Calu3 (cell line): ENCODE measurements at places on chromosomes 3 and 15. TPM values are rescaled to one million over a fixed set of nuclear protein-coding genes. Genes with fewer than 3 reads are reported as not detected.

KCNAB1 gene
- total RNA-seq = 0.51 and 1.6 TPM in 2 replicates

PRSS50 gene
- total RNA-seq = not detected in 2 replicates

COPS2 gene
- total RNA-seq = 73.7 and 80.9 TPM in 2 replicates

EFCAB12 gene
- 0.42 and 0.54 TPM in 2 replicates for total RNA-seq

PIGZ gene
- 6.7 TPM in 2 replicates for total RNA-seq

FBXL2 gene
- 11.5 and 12.6 TPM in 2 replicates for total RNA-seq

KLHL40 gene
- not detected in 2 replicates for total RNA-seq
